ENCODE measurements at places on chromosomes 6 and 20. TPM values are rescaled to one million over a fixed set of nuclear protein-coding genes. Genes with fewer than 3 reads are reported as not detected.

The SCUBE3 gene
- 3.3 TPM for polyA plus RNA-seq

DNA sequence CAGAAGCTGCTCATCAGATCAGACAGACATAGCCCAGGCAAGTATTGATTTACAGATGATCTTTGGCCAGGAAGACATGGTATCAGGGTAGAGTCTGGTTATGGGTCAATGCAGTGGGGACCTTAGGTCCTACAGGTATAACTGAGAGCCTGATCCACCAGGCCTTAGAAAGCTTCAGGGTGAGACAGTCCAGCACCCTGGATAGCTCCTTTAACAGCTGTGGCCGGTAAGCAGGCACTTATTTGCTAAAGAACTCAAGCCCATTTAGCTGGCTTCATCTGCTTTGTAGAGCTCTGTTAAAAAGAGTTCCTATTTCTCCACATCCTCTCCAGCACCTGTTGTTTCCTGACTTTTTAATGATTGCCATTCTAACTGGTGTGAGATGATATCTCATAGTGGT, 39.6 kb downstream of the ESR1 start:
- H3K36me3 ChIP-seq, result no peaks in the 10 kb centered on the region
- no peaks in the 10 kb centered on the region for H3K27me3 ChIP-seq
- no peak overlapping the region for H3K27ac ChIP-seq

GRCh38 chr20:45765307-45765875, 26.3 kb downstream of the WFDC3 start:
- DNase-seq, result no peak
- H3K4me1 ChIP-seq, result no peaks in the 10 kb centered on the region
- H3K4me3 ChIP-seq, result no peak overlapping the region

- H3K36me3 ChIP-seq, result peaks cover 18% of the 10 kb centered on the region
- no peaks in the 10 kb centered on the region for H3K27me3 ChIP-seq
- no peak overlapping the region for H3K4me3 ChIP-seq
- H3K27ac ChIP-seq, result peak overlapping the region; percentile 65
These were observed 14.2 kb downstream of the TRAF3IP2 start for GRCh38 chr6:111591370-111591900.

DNA sequence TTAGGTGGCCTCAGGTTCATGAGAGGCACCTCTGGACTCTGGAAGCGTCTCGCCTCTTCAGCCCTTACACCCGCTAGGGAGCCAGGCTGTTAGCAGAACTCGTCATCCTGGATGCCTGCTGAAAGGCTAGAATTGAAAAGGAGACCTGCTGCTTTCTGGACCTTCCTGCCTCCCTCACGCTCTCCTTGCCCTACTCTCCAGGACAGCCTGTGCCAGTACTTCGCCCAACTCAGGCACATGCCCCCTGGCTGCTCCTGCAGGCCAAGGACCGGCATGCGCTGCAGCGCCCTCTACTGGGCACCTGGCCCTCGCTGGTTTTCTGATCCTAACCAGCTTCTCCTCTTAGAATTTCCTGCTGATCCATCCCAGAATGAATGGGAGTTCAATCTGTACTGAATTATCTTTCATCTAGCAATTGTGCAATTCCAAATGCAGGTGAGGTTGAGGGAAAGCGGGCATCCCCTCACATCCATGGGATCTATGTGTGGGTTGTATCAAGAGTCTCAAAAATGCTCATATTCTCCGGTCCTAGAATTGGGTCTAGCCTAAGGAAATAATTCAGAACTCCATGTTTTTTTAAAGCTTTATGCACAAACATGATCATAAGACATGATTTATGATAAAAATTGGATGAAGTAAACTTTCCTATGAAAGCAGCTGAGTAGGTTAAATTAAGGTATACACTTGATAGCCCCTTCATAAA, 78.0 kb downstream of the PTPN1 start:
- no peaks in the 10 kb centered on the region for H3K27me3 ChIP-seq
- peaks cover 45% of the 10 kb centered on the region for H3K36me3 ChIP-seq
- DNase-seq, result peak; percentile 31
- no peaks in the 10 kb centered on the region for H3K4me1 ChIP-seq
- no peak overlapping the region for H3K4me3 ChIP-seq

Data from large intestine (tissue), 12 donors.